ENCODE measurements at places on chromosomes 7 and 10.

GRCh38 chr7:85815526-85815925 is 628.7 kb upstream of the SEMA3D start:
- DNase-seq = no peak

DNA sequence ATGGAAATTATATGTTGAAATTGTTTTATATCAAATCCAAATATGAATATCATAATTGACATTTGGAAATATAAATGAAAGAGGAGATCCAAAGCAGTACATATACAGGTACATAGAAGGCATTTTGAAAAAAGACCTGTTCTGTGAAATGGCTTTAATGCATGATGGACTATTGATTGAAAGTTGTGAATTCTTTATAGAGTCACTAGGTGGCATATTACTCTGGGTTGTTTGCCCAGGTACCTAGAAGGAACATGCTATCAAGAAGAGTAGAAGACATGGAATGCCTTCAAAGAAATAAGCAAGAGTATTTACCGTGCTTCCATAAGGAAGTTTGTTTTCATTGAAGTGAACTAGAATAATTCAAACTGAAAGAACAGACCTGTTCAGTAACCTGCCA is 160.0 kb upstream of the ANK3 start:
- DNase-seq = peak; percentile 82

- no peak for DNase-seq
These were observed 18.5 kb upstream of the CFAP46 start for GRCh38 chr10:132960631-132961419.

GRCh38 chr7:151126491-151127137 is 40.3 kb downstream of the AGAP3 start:
- no peak for DNase-seq

- no peak for DNase-seq
These were observed 57.7 kb downstream of the PPP1R3C start for GRCh38 chr10:91575044-91575610.

- peak; percentile 86 for DNase-seq
These were observed 92.2 kb downstream of the EGFR start for GRCh38 chr7:55110993-55111361.

- DNase-seq = no peak
These were observed 22.3 kb downstream of the MCM10 start for GRCh38 chr10:13183625-13184024.

GRCh38 chr10:91931526-91932190 is 8.1 kb downstream of the BTAF1 start:
- no peak for DNase-seq

DNA sequence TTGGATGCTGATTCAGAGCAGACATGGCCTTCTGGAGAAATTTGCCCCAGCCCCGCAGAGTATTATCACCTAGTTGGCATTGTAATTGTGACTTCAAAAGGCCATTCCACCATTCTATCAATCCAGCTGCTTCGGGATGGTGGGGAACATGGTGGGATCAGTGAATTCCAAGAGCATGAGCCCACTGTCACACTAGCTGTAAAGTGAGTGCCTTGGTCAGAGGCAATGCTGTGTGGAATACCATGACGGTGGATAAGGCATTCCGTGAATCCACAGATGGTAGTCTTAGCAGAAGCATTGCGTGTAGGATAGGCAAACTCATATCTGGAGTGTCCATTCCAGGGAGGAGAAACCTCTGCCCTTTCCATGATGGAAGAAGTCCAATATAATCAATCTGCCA is 13.3 kb upstream of the TMEM248 start:
- no peak for DNase-seq

DNA sequence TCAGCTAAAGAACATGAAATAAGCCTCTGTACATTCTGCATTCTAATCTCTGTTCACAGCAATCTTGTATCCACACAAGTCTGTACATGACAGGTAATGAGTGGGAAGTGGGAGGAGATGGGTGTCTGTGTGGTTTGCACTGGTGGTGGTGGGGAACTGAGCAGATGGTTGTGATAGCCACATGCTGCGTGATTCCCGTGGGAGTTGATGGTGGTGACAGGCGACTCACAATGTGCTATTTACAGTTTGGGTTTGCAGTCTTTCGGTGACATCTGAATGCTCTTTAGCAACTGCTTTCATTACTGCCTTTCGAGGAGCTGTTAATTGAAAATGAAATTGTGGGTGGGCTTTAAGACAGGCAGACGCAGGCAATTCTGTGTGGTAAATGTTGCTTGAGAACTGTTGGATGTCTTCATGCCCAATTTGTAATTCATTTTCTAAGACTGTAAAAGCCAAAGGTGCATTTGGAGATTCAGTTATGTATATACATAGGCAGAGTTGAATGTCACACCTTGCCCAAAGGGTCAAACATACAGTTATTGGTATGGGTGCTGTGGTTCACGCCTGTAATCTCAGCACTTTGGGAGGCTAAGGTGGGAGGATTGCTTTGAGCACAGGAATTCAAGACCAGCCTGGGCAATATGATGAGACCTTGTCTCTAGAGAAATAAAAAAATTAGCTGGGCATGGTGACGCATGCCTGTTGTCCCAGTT is 308.2 kb downstream of the AUTS2 start:
- DNase-seq = no peak
